ENCODE measurements at places on chromosomes 1 and 21. TPM values are rescaled to one million over a fixed set of nuclear protein-coding genes. Genes with fewer than 3 reads are reported as not detected.
A peak's percentile ranks its signal among the peaks of the same experiment; 100 is the strongest.

TMEM52 gene
- 7.8 TPM for total RNA-seq

MATN1 gene
- 0.34 TPM for total RNA-seq

TIE1 gene
- 18.7 TPM for total RNA-seq

HES3 gene
- total RNA-seq, result not detected

DNA sequence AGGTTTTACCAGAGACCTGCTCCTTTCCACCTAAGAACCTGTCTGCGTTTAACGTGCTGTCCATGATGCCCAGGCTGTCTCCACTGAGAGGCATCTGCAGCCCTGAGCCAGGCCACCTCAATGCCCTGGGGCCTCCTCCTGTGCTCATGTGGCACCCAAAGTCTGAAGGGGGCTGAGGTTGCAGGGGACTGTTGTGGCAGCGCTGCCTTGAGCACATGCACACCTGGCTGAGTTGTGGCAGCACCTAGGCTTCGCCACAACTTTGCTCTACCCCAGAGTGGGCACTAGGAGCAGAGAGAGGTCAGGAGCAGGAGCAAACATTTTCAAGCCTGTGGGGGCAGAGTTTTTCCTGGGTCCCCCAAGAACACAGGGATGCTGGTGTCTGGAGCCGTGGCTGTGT is 1527.1 kb downstream of the PLA2G4A start:
- DNase-seq, result no peak
- no peak overlapping the region for H3K27ac ChIP-seq
- H3K4me1 ChIP-seq, result no peaks in the 10 kb centered on the region
- H3K36me3 ChIP-seq, result no peaks in the 10 kb centered on the region

DNA sequence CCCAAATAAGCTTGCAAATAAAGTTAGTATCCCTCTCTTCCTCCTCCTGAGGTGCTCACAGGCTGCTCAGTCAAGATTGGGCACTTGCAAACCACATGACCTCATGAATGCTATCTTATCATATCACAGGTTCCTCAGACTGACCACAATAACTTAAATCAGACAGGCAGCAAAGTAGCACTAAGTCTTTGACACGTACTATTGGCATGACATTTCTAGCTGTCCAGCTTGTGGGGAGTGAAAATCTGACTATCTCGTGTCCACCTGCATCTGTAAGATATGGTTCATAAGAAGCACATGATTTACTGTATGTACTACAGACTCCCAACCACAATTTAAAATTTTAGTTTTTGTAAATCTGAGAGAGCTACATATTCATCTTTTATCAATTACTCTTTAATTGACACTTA is 58.0 kb upstream of the GFI1 start:
- no peaks in the 10 kb centered on the region for H3K4me1 ChIP-seq
- no peak overlapping the region for H3K27ac ChIP-seq
- H3K36me3 ChIP-seq, result no peaks in the 10 kb centered on the region
- no peak overlapping the region for H3K4me3 ChIP-seq
- DNase-seq, result no peak

- H3K36me3 ChIP-seq, result no peaks in the 10 kb centered on the region
- no peak overlapping the region for H3K4me3 ChIP-seq
- no peak overlapping the region for H3K27ac ChIP-seq
These were observed 73.5 kb downstream of the UBE4B start for GRCh38 chr1:10106241-10106640.

DNA sequence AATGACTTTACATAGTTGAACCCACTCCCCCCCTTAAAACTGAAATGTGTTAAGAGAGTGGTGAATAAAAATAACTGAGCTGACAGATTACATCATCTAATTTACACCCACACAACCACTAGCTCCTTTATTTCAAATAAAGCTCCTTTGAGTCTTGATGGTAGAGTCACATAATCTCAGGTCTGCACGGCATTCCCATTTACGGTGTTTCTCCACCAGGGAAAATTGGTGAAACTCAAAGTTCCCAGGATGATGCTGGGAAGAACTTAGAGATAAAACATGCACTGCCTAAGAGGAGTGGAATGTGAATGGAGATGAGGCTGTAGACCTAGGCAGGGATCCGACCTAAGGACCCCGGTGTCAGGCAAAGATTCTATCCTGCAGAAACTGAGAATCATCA is 727.8 kb upstream of the ADAMTS5 start:
- no peaks in the 10 kb centered on the region for H3K4me1 ChIP-seq
- H3K4me3 ChIP-seq, result no peak overlapping the region
- no peak overlapping the region for H3K27ac ChIP-seq
- no peaks in the 10 kb centered on the region for H3K36me3 ChIP-seq
- no peaks in the 10 kb centered on the region for H3K27me3 ChIP-seq

GRCh38 chr1:246608616-246609376 is 42.5 kb downstream of the CNST start:
- no peaks in the 10 kb centered on the region for H3K36me3 ChIP-seq
- no peaks in the 10 kb centered on the region for H3K27me3 ChIP-seq
- no peaks in the 10 kb centered on the region for H3K4me1 ChIP-seq
- H3K4me3 ChIP-seq, result no peak overlapping the region
- peak overlapping the region; percentile 53 for H3K27ac ChIP-seq
- peak; percentile 93 for DNase-seq

DNA sequence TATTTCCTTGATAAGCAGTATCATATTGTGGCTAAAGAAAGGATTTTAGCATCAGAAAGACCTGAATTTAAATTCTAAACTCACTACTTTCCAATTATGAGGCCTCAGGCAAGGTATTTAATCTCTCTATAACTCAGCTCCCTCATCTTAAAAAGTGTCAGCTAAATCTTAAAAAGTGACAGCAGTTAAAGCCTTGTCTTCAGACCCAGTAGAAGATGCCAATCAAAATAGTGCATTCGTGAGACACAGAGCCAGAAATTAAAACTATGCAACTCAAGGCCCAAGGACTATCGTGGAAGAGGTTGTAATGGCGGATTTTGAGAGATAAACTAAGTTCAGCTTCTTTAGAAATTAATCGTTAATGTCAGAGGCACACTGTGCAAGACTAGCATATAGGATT is 677.5 kb upstream of the BRINP3 start:
- H3K4me3 ChIP-seq, result no peak overlapping the region
- H3K27ac ChIP-seq, result no peak overlapping the region
- DNase-seq, result no peak
- H3K4me1 ChIP-seq, result no peaks in the 10 kb centered on the region
- H3K36me3 ChIP-seq, result no peaks in the 10 kb centered on the region
